ENCODE measurements at places on chromosomes 12 and 14. TPM values are rescaled to one million over a fixed set of nuclear protein-coding genes. Genes with fewer than 3 reads are reported as not detected.
A peak's percentile ranks its signal among the peaks of the same experiment; 100 is the strongest.

NUAK1 gene
- total RNA-seq: 31.7 TPM

SIRT4 gene
- total RNA-seq: 2.4 TPM

- H3K4me3 ChIP-seq: no peak overlapping the region
- no peaks in the 10 kb centered on the region for H3K27me3 ChIP-seq
Observed at GRCh38 chr12:121326996-121327674, 25.1 kb downstream of the ANAPC5 start.

GRCh38 chr14:70755655-70756054, 53.7 kb downstream of the MAP3K9 start:
- no peak overlapping the region for H3K4me3 ChIP-seq
- no peak overlapping the region for H3K27ac ChIP-seq
- no peaks in the 10 kb centered on the region for H3K36me3 ChIP-seq
- DNase-seq: no peak
- peaks cover 9% of the 10 kb centered on the region for H3K27me3 ChIP-seq

DNA sequence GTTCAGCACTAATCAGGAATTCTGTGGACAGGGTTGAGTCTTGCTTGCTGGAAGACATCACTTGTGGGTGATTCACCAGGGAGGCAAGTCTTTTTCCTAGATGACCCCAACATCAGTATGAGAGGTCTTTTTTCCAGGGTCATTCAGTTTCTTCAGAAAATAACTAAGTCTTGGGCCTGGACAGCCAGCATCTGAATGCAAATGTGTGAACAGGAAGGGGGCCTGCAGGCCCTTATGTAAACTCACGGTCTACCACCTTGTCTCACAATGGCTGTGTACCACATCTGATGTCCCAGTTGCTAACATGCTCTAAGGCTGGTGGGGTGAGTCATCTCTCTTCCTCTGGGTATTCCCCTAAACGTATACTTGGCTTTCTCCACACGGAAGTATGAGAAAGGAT, 79.2 kb downstream of the HECTD4 start:
- H3K36me3 ChIP-seq: peaks cover 23% of the 10 kb centered on the region
- H3K27ac ChIP-seq: peak overlapping the region; percentile 93
- no peaks in the 10 kb centered on the region for H3K27me3 ChIP-seq

TCL1A gene
- total RNA-seq: not detected

GRCh38 chr12:9319842-9320173, 111.6 kb upstream of the PZP start:
- no peaks in the 10 kb centered on the region for H3K36me3 ChIP-seq
- H3K4me1 ChIP-seq: no peaks in the 10 kb centered on the region
- peaks cover 28% of the 10 kb centered on the region for H3K27me3 ChIP-seq
- DNase-seq: no peak
- no peak overlapping the region for H3K4me3 ChIP-seq

DNA sequence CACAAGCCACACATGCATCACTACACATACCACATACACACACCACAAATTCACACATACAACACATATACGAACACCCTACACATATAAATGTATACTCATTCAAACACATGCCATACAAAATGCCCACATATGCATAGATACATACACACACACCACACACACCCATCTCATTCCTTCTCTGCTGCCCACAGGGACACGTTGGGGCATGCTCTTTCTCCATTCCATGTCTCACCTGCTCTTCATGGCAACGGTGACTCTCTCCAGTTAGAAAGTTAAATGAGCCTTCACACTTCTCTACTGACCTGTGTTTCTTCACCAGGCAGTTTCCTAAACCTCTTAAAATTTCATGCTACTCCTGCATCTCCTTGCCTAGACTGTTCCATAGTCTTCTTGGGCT, 1194.8 kb downstream of the BCL11B start:
- no peaks in the 10 kb centered on the region for H3K4me1 ChIP-seq
- no peak overlapping the region for H3K4me3 ChIP-seq
- no peak for DNase-seq
- H3K27me3 ChIP-seq: no peaks in the 10 kb centered on the region

DNA sequence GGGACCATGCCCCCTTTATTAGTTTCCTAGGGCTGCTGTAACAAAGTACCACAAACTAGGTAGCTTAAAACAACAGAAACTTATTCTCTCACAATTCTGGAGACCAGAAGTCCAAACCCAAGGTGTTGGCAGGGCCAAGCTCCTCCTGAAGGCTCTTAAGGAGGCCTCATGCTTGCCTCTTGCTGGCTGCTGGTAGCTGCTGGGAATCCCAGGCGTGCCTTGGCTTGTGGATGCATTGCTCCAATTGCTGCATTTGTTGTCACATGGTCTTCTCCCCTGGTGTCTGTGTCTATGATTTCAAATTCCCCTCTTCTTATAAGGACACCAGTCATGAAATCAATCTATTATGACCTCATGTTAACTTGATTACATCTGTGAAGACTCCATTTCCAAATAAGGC, 11.2 kb downstream of the SLC17A8 start:
- no peak for DNase-seq
- H3K36me3 ChIP-seq: no peaks in the 10 kb centered on the region
- H3K27ac ChIP-seq: no peak overlapping the region
- no peak overlapping the region for H3K4me3 ChIP-seq
- H3K4me1 ChIP-seq: no peaks in the 10 kb centered on the region

DNA sequence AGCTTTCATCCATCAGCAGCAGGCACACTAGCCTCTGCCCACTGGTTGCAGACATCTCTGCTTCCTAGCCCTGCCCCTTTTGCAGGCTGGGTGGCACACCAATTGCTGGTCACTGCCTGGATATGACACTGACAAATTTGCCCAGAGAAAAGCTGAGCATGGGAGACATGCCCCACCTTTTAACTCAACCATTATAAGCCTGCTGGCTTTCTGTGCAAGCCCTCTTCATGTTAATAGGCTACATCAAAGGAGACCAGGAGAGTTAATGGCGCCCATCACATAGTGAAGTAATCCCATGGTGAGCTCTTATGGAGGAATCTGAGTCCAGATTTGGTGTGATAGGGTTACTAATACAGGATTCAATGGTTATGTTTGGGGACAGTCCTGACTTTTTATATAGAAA, 139.2 kb downstream of the KICS2 start:
- no peaks in the 10 kb centered on the region for H3K27me3 ChIP-seq
- H3K4me3 ChIP-seq: peak overlapping the region; percentile 36
- peaks cover 52% of the 10 kb centered on the region for H3K36me3 ChIP-seq

GRCh38 chr14:64701660-64702059, 2.6 kb upstream of the PLEKHG3 start:
- no peak for DNase-seq
- H3K4me3 ChIP-seq: no peak overlapping the region
- no peak overlapping the region for H3K27ac ChIP-seq
- peaks cover 33% of the 10 kb centered on the region for H3K27me3 ChIP-seq
- H3K36me3 ChIP-seq: no peaks in the 10 kb centered on the region

- H3K36me3 ChIP-seq: no peaks in the 10 kb centered on the region
- H3K4me1 ChIP-seq: no peaks in the 10 kb centered on the region
- no peak overlapping the region for H3K27ac ChIP-seq
- H3K4me3 ChIP-seq: no peak overlapping the region
- DNase-seq: no peak
Observed at GRCh38 chr12:117412465-117413188, 51.2 kb upstream of the NOS1 start.
